ENCODE measurements at places on chromosomes 16 and 17.
A peak's percentile ranks its signal among the peaks of the same experiment; 100 is the strongest.

GRCh38 chr17:33802349-33803198, 452.5 kb upstream of the CCL2 start:
- no peak for DNase-seq

DNA sequence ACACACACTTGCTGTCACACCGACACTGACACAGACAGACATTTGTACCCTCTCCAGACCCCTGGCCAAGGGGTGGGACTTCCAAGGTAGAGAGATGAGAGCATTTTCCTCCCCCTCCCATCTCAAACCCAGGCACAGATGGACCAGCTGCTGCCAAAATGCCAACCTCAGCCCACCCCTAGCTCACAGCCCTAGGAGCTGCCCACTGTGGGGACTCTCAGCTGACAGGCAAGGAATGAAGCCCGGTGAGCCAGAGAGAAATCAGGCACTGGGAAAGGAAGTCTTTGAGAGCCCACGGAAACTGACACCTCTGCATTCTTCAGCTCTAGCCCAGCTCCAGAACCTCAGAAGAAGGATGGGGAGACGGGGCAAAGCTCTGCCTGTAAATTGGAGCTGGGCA, 2.8 kb downstream of the ETV4 start:
- DNase-seq = no peak

DNA sequence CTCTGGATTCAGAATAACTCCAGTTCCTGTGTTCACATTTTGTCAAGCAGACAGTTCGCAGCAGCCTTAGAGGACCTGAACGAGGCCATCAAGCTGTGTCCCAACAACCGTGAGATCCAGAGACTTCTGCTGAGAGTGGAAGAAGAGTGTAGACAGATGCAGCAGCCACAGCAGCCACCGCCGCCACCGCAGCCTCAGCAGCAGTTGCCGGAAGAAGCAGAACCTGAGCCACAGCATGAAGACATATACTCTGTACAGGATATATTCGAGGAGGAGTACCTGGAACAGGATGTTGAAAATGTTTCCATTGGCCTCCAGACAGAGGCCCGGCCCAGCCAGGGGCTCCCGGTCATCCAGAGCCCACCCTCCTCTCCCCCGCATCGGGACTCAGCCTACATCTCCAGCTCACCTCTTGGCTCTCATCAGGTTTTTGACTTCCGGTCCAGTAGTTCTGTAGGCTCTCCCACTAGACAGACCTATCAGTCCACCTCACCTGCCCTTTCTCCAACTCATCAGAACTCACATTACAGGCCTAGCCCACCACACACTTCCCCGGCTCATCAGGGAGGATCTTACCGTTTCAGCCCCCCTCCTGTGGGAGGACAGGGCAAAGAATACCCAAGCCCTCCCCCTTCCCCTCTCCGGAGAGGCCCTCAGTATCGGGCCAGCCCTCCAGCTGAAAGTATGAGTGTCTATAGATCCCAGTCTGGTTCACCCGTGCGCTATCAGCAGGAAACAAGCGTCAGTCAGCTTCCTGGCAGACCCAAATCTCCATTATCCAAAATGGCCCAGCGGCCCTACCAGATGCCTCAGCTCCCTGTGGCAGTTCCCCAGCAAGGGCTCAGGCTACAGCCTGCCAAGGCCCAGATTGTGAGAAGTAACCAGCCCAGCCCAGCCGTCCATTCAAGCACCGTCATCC, 25.9 kb downstream of the CYB561 start:
- DNase-seq = peak; percentile 33

GRCh38 chr17:50947782-50948543, 81.8 kb upstream of the TOB1 start:
- DNase-seq = no peak

- peak; percentile 56 for DNase-seq
Observed at GRCh38 chr17:732067-732901, at the start of gene TLCD3A. TSS of gene TLCD3A (plus strand) at chr17:732596. CDS start at chr17:732648, 52 bp downstream.

GRCh38 chr16:53518550-53519416, 15.8 kb upstream of the AKTIP start:
- peak; percentile 86 for DNase-seq

- DNase-seq = peak; percentile 74
Observed at GRCh38 chr17:76725580-76726230, 701 bp downstream of the JMJD6 start.

DNA sequence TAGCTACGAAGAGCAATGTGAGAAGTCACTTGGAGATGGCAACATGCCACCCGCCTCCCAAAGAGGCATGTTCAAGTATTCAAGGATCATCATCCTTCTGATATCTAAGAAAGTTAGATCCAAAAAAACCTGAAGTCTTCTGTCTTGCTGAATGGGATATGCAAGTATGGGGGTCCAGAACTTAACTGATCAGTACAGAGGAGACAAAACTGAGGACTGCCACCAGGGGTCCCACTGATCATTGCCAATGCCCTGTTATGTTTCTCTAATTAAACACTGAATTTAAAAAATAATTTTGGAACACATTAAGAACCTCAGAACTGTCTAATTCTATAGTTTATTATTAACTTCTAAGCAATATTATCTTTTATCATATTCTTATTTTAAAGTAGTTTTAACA, 99.7 kb downstream of the CDH8 start:
- DNase-seq = no peak

DNA sequence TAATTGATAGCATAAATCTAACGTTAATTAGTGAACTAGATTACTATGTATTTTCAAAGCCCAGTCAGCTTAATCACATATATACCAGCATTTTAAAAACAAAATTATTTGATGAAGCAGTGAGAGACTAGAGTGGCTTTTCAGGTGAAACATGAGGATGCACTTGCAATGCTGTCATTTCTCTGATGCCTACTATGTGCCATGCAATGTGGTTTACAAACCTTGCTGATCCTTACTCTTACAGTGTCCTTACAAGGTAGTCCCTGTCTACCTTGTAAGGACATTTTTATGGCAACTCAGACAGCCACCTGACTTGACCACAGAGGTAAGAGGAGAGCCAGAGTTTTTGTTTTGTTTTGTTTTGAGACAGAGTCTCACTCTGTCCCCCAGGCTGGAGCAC, 42.7 kb downstream of the CYB5B start:
- DNase-seq = no peak

DNA sequence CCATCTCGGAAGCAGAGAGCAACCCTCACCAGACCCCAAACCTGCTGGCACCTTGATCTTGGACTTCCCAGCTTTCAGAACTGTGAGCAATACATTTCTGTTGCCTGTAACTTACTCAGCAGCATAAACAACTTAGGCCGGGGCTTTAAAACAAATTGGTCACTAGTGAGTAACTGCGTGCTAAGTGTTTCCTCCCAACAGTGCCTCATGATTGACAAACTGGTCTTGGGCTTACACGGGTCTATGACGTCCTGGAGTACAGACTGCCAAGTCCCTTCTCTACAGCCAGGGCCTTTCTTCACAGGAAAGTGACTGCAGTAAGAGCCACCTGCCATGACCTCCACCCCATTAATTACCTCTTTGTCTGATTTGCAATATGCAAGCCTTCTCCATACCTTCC, 136.7 kb downstream of the XYLT1 start:
- peak; percentile 15 for DNase-seq

- no peak for DNase-seq
Observed at GRCh38 chr16:78584991-78585390, 485.5 kb downstream of the WWOX start.

GRCh38 chr17:61624951-61625350, 33.9 kb upstream of the NACA2 start:
- DNase-seq = no peak

DNA sequence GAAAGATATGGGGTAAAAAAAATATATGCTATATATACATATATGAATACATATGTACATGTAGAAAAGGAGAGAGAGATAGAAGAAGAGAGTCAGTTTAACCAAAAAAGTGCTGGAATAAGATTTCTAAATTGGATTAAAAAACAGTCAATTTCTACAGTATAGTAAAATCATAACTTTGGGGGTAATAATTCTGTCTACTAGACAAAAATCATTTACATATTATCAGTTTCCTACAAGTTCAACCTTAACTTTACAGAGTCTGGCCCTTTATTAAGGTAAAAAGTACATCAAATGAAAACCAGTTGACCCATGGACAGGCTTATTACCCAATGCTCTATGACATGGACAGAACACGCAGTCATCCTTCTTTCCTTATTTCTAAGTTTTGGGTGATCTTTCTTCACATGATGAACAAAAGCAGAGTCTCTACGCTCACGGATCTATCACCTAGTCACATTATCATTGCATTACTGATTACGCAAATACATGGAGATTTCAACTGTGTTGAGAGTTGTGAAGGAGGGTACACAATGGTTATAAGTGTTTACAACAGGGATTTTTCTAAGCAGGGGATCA, 63.9 kb upstream of the SMIM36 start:
- DNase-seq = no peak

- no peak for DNase-seq
Observed at GRCh38 chr17:45581860-45582259, 91.3 kb upstream of the PLEKHM1 start.

DNA sequence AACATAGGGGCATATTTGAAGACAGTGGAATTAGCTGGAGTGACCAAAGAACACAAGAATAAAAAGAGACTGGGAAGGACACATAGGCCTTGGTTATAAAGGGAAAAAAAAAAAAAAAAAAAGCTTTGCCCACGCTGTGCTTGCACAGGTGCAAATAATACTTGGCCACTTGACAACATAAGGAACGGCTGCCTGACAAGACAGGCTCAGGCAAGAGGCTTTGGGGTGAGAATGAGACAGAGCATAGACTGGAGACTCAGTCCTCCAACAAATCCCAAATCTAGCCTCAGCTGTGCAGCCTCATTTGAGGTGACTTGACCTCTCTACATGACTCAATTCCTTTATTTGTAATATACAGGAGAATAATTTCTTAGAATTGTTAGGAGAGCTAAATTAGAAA, 332.8 kb upstream of the DYNLRB2 start:
- DNase-seq = no peak

GRCh38 chr16:73032541-73033270, 15.2 kb downstream of the ZFHX3 start:
- no peak for DNase-seq

GRCh38 chr17:4436381-4436780, 2.6 kb downstream of the SPNS3 start:
- no peak for DNase-seq

DNA sequence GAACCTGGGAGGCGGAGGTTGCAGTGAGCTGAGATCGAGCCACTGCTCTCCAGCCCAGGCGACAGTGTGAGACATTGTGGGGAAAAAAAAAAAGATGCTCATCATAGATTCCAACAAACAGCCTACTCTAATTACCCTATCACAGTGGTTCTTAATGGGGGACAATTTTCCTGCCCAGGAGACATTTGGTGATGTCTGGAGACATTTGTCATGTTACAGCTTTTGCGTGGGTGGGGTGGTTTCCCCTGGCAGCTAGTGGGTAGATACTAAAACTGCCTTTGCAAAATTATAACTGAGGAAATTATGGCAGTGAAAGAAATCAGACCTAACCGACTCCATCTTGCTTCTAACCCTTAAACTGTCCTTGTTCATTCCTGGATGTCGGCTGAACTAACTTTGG, 92.5 kb upstream of the RBL2 start:
- DNase-seq = no peak

GRCh38 chr17:48483471-48484131, 47.2 kb downstream of the HOXB1 start:
- no peak for DNase-seq

- peak; percentile 46 for DNase-seq
Observed at GRCh38 chr16:81514041-81514559, 69.5 kb downstream of the CMIP start.
